Nephron progenitor cell (in vitro differentiated cells): ENCODE measurements at places on chromosomes 16 and 17.
A peak's percentile ranks its signal among the peaks of the same experiment; 100 is the strongest.

DNA sequence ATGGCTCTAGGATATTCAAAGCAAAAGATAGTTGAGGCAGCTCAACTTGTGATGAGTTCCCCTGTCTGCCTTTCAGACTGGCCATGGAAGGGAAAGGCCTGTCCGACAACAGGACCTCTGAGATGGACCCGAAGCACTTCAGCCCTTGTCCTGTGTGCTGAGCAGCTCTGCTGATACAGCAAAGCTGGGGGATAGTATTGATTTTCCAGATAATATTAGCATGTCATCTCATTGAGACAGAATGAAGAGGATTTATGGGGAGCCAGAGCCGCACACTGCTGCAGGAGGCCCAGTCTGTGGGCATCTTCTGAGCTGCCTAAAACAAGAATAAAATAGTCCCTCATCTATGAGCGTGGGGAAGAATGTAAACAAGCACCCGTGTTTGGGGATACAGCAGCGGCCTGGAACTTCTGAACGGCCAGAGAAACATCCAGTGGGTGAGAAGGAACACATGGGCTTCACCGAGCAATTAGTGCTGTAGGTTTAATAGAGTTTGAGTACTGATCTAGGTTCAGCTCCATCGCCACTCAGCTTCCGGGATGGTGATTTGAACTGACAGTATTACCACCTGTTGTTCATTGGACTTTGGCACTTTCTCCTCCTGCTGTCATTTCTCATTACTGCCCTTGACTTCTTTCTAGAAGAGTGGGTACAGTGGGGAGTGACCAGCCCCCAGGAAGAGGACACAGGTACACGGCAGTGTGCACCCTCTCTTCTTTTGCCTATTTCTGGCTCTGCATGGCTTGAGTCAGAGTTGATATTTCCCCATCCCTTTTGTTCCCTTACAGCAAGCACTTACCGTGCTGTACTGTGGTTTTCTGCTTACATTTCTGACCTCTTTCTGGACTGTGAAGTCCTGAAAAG lies 96.5 kb upstream of the TBX2 start:
- DNase-seq, result no peak

- no peak for DNase-seq
Measured at GRCh38 chr16:54796211-54796610, 134.5 kb upstream of the IRX5 start.

- DNase-seq, result no peak
Measured at GRCh38 chr17:29124925-29125273, 55.3 kb downstream of the MYO18A start.

- DNase-seq, result peak; percentile 62
Measured at GRCh38 chr17:76527430-76528111, 9.9 kb downstream of the CYGB start.

DNA sequence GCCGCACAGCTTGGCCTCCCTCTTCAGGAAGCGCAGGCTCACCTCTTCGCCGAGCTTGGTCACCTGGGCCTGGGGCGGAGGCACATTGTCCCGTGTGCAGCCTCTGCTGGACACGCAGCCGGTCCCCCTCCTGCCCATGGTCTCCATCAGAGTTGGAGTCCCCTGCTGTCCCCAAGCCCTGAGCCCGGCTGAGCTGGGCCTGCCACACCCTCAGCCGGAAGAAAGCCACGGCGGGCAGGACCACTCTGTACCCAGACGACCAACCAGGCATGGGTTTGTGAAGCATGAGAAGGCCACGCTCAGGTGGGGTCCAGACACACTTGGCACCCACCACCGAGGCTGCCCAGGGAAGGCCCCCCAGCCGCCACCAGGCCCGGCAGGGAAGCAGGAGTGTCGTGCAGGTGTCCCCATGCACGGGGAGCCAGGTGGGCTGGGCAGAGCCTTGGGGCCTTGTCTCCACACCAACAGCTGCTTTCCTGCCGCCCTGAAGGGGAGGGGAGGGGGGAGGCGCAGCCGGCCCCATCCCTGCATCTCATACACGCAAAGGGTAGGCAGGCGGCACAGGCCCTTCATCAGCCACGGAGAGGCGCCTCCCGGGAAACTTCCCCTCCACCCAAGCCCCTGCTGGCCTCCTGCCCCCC lies 5.2 kb downstream of the CCDC154 start:
- no peak for DNase-seq

DNA sequence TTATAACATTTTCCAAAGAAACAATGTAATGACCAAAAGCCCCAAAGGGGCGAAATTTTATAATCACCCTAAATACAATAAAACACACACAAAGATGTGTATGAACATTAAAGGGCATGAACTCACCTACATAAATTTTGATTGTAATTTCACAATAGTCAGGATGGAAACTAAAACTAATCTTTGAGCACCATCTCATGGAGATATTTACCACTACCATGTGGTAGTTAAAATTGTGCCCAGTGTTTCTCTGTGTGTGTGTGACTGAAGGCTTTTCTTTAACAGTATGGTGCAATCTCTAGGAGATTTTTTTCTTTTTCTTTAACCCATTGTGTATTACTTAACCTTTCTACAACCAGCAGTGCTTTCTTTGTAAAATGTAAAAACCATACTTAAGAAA lies 19.7 kb upstream of the MEIOC start:
- no peak for DNase-seq

DNA sequence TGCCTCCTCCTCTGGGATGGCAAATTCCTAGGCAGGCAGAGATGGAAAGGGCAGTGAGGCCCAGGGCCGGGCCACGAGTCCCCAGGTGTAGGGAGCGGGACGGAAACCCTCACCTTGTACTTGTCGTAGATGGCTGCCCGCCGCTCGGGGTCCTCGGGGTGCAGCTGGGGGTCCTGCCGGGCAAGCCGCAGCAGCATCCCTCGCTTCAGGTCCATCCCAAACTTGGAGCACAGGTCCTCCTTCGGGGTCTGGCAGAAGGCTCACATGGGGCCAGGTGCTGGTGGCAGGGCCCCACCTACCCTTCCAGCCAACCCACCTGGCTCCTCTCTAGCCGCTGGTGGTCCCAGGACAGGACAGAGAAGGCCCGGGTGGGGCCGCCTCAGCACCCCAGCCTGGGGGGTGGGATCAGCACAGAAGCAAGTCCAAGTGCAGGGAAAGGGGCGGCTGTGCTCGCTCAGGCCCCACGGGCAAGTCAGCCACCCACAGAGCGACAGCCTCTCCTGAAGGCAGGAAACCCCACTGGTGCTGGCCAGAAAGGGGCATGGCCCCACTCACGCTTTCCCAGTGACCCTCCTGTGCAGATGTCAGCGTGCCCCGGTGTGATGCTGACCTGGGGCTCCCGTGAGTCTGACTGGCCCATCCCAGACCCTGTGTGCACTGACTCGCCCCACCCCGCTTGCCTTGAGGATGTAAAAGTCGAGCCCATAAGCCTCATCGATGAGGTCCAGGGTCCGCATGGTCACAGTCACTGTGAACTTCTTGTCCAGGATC lies 1.8 kb downstream of the MRPL28 start:
- DNase-seq, result no peak

- DNase-seq, result no peak
Measured at GRCh38 chr16:30155188-30155587, 28.2 kb upstream of the CORO1A start.

DNA sequence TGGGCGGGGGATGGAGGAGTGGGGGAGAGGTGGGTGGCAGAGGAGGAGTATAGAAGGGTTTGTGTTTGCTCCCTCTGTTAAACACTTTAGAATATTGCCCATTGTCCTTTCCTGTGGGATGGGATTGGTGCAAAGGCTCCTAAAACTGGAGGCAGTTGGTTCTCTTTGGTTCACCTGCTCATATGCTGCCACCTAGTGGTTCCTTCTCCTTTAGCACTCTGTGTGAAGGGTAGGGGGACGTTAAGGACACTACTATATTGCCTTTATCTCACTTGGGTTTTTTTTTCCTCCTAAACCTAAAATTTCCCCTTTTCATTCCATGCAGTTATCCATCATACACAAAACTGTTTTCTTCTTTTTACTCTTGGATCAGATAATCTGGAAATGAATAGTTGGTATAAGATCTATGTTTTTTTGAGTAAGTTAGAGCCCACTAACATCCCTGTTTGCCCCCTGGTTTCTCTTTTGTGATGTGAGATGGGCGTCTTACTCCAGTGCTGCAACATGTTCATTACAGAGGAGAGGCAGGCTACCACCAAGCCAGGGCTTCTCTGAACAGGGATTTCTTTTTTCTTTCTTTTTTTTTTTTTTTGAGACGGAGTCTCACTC lies 23.8 kb downstream of the SNX11 start:
- DNase-seq, result peak; percentile 68

DNA sequence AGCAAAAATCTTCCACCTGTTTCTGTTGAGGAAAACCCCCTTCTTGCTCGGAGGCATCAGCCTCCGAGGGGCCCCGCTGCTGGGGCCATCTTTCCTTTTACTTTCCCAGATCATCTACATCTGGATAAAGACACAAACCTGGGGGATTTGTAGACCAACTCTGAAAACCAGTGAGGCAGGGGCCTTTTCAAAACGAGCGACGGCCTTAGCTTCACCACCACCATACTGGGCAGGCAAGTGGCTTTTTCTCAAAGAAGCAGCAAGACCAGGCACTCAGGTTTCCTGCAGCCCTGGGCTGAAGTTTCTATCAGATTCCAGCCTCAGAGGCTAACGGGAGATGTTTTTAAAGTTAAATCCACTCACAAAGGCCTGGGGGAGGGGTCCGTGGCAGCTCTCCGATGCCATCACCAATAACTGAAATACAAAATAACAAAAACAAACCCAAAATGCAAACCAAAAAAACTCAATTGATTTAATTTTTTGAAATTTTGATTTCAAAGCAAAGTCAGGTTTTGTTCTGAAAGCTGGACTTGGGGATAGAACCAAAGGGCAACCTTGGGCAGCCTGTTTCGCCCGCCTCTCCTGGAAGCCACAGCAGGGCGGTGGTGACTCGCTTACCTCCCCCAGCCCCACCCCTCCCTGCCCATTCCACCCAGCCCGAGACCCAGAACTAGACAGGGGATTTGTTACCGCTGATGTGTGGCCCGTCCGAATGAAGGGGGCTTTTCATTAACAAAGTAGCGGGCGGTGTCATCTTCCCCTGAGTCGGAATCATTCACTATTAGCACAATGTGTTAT lies 55.8 kb downstream of the SALL1 start:
- DNase-seq, result no peak

DNA sequence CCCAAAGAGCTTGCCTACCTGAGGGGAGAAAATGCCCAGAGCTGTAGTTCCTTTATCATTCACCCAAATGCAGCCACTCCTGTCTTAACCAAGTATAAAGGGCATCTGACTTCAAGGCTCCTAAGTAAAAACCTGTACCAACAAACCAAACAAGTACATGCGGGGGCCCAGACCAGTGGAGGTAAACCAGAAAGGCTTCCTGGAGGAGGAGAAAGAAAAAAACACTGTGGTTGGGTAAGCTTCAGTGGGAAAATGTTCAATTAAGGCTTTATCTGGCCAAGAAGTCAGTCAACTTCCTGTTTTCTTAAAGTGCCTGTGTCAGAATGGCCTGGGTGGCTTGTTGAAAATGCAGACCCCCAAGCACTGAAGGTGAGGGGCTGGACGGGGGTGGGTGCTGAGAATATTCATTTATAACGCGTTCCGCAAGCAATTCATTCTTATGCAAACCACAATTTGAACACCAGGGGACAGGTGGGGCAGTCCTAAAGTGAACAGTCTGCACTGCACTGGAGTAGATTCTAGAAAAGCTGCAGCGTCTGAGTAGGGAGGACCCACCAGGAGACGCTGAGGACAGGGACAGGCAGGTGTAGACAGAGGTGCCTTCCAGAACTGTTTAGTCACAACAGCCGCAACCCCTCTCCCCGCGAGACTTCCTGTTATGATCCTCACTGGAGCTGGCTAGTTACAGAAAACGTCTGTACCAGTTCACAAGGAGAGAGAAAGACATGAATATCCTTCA lies 467.1 kb downstream of the SOX9 start:
- no peak for DNase-seq

DNA sequence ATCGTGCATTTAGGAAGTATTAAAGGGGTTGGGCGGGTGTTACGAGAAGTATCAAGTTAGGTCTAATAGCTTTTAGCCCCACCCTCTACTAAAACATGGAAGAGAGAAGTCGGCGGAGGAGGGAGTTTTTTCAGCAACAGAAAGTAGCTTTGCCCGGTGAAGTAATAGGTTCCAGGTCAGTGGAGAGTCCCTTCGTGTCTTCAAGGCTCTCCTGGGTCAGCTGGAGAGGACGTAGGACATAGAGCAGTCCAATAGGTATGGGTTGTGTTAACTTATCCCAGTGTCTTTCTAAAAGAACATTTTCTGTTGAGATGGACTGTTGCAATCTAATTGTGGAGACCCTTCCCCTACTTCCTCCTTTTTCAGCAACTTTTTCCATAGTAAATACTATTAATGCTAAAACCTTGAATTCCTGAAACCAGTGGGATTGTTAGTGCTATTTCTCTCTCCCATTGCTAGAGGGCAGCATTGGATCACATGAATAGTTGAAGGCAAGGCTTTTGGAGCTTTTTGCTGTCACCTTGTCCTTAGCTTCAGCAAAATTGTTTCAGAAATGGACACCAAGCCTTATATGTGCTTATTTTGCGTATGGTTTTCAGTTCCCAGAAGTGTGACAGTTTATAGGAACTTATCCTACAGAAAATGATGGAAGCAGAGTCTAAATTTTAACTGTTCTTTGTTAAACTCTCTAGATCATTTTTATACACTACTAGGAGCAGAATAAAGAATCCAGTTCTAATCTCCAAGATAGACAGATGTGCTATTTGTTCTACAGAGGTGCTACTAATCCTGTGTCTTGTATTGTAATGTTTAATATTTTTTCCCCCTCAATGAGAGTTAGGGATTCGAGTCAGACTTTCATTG lies 38.4 kb downstream of the UTP18 start:
- DNase-seq, result no peak

- no peak for DNase-seq
Measured at GRCh38 chr16:59249011-59249410, 514.9 kb upstream of the GOT2 start.

DNA sequence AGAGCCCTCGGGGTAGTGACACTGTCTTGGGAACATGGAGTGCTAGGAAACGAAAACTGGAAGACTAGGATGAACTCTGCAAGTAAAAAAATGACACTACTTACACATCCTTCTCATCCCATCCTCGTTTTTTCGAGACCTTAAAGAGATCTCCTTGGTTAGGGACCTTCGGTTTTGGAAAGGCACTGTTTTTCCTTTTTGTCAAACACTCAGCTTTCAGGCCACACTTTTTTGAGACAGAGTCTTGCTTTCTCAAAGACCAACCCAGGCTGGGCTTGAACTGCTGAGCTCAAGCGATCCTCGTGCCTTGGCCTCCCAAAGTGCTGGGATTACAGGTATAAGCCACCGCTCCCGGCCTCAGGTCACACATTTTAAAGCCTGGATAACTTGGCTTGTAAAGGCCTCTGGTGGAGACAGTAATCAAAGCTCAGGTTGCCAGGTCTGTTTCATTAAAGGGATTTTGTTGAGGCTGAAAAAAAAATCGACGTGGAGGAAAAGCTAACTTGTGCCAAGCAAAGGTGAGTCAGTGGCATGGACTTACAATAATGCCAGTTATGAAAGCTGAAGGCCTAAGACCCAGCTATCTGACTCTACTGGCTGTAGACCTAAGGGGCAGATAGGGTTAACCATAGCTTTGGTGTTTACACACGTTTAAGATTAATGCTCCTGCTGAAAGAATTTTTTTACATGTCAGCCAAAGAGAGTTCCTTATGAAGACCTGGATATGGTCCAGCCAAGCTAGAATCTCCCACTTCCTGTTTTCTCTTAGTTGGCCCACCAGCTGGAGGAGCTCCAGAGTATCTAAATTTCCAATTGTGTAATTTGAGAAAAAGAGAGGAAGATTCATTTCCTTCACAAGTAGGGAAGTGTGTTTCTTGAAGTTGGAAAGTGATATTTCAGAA lies 823 bp downstream of the NBR1 start:
- no peak for DNase-seq
